GOT3 (cell line): ENCODE measurements at places on chromosomes 3 and 15.

- DNase-seq: no peak
Measured at GRCh38 chr3:85627932-85628331, 669.1 kb downstream of the CADM2 start.

DNA sequence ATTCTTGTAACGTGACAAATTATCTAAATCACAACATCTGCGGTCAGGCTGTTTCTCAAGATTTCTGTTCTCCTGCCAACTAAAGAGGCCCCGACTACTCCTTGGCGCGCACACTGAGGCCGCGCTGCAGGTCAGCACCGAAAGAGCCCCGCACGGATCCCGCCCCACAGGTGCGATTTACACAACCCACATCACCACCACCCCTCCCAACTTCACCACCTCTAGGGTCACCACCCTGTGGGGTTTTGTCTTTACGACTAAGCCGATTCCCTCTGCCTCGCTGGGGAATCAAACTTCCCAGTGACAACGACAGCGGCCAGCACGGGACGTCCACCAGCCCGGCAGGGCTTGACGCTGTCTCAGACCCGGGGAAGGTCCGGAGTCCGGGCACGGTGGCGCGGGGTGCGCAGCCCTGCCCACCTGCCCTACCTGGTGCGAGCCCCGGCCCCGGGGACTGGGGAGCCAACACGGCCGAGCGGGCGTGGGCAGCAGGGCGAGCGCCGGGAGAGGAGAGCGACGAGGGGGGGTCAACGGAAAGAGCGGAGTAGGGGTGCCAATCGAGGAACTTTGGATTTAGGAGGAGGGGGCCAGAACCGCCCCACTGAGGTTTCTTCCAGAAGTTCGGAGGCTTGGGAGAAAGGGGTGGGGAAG is 764 bp downstream of the UACA start:
- no peak for DNase-seq

DNA sequence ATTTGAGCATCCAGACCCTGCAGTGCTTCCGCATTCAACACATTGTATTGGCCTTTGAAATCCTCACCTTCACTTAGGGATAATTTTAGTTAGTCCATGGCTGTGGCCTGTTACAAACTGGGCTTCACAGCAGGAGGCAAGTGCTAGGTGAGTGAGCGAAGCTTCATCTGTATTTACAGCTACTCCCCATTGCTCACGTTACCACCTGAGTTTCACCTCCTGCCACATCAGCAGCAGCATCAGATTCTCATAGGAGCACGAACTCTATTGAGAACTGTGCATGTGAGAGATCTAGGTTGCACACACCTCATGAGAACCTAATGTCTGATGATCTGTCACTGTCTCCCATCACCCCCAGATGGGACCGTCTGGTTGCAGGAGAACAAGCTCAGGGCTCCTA is 222.1 kb upstream of the NR2F2 start:
- no peak for DNase-seq

DNA sequence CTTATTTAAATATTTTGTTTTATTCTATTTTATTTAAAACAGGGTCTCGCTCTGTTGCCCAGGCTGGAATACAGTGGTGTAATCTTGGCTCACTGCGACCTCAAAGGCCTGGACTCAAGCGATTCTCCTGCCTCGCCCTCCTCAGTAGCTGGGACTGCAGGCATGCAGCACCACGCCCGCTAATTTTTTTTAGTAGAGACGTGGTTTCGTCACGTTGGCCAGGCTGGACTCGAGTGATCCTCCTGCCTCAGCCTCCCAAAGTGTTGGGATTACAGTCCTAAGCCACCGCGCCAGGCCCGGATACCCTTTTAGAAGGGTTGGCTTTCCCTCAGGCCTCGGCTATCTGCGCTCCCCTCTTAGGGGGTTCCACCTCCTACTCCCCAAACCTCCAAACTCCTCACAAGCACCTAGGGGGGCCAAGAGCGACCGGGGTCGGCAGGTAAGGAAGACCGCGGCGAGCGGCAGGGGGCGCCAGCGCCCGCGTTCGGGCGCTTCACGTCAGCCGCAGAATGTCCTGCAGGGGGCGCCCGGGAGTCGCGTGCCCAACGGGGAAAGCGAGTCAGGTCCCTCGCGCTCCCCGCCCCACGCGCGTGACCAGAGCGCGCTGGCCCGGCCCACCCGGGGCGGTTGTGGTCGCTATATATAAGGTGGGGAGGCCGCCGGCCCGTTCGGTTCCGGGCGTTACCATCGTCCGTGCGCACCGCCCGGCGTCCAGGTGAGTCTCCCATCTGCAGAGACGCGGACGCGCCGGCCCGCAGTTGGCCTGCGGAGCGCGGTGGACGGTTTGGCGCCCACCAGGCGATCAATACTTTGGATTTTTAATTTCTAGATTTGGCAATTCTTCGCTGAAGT is 51.8 kb upstream of the GATM start:
- DNase-seq: peak; percentile 25

- DNase-seq: no peak
Measured at GRCh38 chr3:119368298-119368697, 74.1 kb downstream of the ARHGAP31 start.

- no peak for DNase-seq
Measured at GRCh38 chr15:98077186-98077585, 116.7 kb downstream of the ARRDC4 start.

DNA sequence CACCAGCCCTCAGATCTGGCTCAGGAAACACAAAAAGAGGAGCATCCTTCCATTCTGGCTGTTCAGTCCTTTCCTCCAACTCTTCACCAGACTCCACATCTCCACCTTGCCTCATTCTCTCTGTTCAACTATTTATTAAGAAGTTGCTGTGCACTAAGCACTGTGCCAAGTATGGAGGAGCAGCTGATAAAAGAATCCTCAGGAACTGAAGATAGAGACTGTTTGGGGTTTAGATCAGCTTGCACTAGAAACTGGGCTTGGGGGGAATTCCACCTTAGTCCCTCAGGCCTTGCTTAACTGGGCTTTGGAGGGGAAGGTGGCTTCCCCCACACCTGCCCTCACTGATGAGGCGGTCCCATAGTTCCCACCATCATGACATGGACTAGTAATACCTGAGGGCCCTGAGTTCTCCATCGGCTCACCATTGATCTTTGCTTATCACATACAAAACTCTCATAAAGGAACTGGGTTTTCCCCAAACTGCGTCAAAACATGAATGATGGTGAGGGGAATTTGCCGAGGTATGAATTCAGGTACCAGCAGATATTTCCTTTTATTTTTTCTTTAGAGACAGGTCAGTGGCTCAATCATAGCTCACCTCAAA is 1.7 kb upstream of the CCR8 start:
- DNase-seq: no peak

GRCh38 chr3:52615166-52615565 is 70.5 kb downstream of the PBRM1 start:
- no peak for DNase-seq

GRCh38 chr15:49843725-49844124 is 222.9 kb downstream of the DTWD1 start:
- no peak for DNase-seq

DNA sequence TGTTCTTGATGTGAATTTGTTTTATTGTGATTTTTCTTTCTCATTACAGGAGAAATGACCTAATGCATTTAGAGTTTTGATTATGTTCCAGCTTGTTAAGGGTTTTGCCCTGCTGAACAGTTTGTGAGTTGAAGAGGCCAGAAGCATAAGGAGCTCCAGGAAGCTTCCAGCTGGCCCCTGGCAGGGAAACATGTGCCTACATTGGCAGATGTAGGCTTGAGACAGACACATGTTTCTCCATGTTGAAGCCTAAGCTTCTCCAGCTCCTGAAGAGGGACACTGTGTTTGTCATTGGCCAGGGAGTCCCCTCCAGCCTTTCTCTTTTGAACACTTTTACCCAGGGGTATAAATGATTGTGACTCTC is 88.4 kb downstream of the ASB7 start:
- DNase-seq: no peak

- DNase-seq: no peak
Measured at GRCh38 chr3:20743553-20744321, 557.7 kb upstream of the SGO1 start.

- DNase-seq: no peak
Measured at GRCh38 chr3:23455084-23455483, 252.0 kb downstream of the UBE2E2 start.

DNA sequence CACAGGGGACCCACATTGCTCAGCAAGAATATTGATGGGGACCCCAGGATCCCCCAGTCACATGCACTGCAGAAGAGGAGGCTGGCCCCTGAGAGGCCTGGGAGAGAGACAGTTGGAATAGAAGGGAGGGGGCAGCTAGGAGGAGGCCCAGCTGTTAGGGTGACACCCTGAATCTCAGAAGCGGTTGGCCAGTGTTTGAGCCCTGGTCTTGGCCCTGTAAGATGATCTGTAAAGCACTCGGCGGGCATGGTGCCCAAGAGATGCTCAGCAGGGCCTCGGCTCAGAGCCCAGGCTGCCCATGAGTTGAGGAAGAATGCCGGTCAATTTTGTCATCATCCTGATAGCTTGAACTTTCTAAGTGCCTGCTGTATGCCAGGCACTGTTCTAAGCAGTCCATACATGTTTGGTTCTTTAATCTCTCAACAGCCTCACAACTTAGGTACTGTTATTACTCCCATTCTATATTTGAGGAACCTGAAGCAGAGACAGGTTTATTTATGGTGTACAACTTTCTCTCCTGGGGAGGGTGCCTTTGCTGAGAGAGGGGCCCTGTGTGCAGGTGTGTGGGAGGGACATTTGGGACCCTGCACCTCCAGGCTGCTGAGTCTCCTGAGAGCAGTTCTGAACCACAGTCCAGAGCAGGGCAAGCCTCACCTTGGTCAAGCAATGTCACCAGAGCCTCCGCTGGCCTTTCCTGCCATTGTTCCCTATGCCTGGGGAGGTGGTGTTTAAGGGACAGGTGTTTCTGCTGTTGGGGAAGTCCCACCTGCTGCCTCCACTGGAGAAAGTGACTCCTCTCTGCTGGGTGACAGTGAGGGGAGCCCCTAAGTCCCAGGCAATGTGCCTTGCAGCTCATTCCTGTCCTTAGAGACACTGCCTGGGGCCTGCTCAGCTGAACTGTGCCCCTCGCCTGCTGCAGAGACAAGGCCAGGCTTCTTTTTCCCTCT is 26.0 kb downstream of the SLC6A6 start:
- peak; percentile 9 for DNase-seq

DNA sequence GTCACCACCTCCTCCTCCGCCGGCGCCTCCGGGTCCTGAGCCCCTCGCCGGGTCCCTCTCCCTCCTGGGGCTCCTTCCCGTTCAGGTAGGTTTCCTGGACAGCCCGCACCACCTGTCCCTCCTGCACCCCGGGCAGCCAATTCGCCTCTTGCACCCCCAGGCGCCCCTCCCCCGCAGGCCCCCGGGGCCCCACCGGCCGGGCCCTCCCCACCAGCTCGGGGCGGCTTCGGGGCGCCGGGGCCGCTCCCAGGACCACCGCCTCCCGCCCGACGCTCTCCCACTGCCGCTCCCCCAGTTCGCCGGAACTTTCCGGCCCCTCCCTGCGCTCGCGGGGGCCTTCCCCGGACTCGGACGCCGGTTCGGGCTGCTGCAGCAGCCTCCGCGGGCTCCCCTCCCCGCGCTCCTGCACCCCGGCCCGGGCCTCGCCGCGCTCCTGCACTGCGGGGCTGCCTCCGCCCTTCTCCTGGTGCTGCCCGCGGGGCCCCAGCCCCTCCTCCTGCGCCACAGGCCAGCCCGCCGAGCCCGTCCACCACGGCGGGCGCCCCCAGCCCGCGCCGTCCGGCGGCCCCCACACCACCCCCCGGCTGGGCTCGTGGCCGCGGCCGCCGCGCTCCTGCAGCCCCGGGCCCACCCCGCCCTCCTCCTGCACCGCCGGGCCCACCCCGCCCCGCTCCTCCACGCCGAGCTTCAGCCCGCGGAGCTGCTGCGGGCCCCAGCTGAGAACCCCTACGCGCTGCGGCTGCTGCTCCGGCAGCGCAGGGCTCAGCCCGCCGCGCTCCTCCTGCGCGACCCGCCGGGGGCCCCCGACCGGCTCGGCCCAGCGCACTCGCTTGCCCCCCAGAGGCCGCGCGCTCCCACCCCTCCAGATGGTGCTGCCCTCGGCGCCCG is 587 bp upstream of the TNK2 start:
- no peak for DNase-seq

DNA sequence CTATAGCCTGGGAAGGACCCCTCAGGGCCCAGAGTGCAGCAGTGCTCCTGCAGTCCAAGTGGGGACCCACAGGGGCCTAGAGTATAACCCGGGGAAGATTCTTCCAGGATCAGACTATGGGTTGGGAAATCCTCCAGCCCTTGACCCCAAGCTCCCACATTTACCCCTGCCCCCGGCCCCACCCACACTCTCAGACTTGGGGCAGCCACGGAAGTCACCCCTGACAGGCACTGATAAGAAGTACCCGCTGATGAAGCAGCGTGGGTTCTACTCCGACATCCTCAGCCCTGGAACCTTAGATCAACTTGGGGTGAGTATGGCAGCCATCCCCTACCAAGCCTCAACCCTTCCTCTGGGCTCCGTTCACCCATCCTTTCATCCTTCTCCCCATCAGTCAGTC is 6.3 kb downstream of the DNAH1 start:
- no peak for DNase-seq

DNA sequence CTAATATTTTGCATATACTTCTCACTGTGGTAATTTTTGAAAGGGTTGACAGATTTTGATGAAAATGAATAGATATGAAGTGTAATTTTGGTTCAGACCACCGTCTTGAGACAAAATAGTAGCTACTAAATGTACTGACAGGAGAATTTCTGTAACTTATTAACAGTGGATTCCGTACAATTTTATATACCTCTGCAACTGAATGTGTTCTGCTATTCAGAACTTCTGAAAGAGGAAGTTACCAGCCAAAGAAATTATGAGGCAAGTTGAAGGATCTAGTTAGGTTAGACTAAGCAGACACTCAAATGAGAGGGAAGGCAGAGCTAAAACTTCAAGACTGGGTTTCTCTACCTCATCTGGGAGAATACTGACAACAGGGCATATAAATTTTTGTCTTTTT is 29.4 kb downstream of the GAP43 start:
- DNase-seq: no peak

- no peak for DNase-seq
Measured at GRCh38 chr15:74545086-74545485, 4.1 kb downstream of the ARID3B start.

DNA sequence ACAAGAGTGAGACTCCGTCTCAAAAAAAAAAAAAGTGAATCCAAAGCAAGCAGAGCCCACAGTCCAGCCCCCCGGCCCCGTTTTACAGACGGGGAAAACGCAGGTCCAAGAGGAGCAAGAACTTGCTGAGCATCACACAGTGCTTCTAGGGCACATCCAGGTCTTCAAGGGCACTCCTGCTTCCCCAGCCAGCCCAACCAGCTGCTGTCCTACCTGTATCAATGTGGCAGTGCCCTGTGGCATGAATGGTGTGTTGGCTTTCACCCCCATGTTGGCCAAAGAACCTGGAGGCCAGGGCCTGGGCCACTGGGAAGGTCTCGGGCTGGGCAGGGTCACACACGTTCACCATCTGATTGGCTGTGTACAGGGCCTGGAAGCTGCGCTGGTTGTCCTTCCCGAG is 4.6 kb downstream of the MAN2C1 start:
- DNase-seq: no peak

- DNase-seq: no peak
Measured at GRCh38 chr3:122313281-122313680, 11.8 kb upstream of the CSTA start.

DNA sequence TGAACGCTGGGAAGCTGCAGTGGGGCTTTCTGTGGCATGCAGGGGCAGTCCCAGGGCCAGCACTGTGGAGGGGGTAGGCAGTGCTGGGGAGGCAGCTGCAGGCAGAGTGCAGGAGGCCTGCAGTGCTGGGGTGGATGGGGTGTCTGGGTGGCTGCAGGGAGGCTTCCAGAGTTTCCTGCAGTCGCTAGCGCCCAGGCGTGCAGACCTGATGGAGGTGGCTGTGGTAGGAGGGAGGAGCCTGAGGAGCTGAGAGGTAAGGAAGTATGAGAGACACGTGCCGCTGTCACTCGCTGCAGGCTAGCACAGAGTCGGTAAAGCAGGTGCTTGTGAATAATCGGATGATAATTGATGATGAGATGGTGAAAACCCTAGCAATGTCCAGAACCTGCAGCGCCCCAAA is 16.3 kb downstream of the SYNM start:
- no peak for DNase-seq
